Vagina (tissue), 2 donors: ENCODE measurements at places on chromosomes 4 and X.

GRCh38 chrX:23185951-23186350 is 148.7 kb upstream of the PTCHD1 start:
- no peak for DNase-seq

DNA sequence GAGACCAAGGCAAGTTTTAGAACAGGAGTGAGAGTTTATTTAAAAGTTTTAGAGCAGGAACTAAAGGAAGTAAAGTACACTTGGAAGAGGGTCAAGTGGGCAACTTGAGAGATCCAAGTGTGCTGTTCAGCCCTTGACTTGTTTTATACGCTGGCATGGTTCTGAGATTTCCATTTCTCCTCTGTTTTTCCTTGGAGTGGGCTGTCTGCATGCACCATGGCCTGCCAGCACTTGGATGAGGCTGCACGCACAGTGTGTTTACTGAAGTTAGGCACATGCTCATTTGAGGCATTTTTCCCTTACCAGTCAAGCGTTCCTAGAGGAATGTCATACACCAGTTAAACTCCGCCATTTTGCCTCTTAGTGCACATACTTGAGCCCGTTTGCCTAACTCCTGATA is 8.7 kb upstream of the ZNF674 start:
- DNase-seq, result no peak

- DNase-seq, result no peak
These were observed 11.8 kb downstream of the ANOS1 start for GRCh38 chrX:8720136-8720535.

GRCh38 chr4:47729131-47729680 is 108.7 kb downstream of the CORIN start:
- DNase-seq, result no peak

GRCh38 chr4:185662030-185662778 is 126.9 kb upstream of the PDLIM3 start:
- DNase-seq, result no peak

GRCh38 chr4:48832571-48832970 is 1.7 kb downstream of the OCIAD1 start:
- DNase-seq, result no peak

GRCh38 chr4:102447413-102447812 is 53.7 kb upstream of the NFKB1 start:
- DNase-seq, result no peak

- no peak for DNase-seq
These were observed 433.7 kb downstream of the GPM6A start for GRCh38 chr4:175378372-175378771.

DNA sequence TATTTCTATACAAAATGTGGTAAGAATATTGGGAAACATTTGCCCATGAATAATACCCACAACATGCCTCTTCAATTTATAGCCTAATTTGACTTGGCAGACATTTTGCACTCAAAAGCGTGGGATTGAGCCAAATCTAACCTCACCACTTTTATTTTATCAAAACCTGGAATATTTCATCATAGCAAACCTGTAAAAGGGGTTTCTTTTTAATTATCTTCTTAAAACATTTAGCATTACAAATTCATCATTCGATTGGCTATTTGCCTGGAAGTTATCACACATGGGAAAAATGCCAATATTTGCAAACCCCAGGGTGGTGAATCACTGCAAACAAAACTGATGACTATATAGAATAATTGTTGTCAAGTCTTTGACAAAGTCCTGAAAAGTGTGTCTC is 56.2 kb downstream of the VCX3B start:
- DNase-seq, result no peak

DNA sequence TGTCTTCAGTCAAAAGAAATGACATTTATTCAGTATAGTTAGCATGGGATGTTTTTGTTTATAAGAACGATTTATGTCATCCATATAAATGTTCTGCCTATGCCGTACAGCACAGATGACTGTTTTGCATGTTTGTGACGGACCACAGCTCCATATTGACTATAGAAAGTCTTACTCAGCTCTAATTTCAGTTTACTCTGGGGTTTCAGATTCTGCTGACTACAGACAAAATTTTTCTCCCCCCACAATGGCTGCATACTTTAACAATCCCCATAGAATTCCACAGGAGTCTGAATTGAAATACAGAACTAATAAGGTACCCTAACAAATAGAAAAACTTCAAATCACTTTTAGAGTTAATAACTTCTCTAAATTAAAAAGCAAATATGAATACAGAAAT is 191.0 kb downstream of the SCFD2 start:
- DNase-seq, result no peak

- no peak for DNase-seq
These were observed 43.2 kb downstream of the PCDH7 start for GRCh38 chr4:30763321-30763727.

- no peak for DNase-seq
These were observed 109.7 kb downstream of the AFAP1 start for GRCh38 chr4:7829652-7830580.

GRCh38 chr4:168870004-168870403 is 140.1 kb downstream of the CBR4 start:
- no peak for DNase-seq

DNA sequence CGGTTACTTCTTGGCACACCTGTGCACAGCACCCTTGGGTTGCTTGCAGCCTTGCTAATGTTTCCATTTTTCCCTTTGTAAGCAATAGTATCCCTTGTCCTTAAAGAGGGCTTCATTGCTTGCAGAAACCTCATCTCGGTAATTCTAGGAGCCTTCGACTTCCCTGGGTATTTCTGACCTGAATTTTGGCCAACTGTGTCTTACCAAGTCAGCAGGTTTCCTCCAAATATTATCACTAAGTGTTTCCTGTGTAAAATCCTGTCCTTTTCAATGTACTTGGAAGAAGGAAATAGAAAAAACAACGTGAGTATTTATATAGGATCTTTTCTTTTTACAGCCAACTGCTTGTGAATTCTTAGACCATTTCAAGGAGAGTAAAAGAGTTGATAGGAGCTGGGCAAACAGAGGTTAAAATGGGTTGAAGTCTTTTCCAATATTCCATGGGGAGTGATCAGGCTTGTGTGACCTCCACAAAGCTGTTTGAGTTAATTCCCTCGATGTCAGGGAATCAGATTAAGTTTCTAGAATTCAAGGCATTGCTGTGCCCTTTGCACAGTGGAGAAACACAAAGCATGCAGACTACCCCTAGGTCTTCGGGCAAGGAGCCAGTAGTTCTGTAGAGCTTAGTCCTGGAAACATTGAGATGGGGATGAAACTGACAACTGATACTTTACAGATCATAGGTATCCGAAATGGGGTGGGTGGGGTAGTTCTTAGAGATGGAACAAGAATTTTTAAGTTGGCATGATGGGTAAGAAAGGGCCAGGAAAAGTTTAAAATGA is 209.9 kb downstream of the CPE start:
- no peak for DNase-seq

DNA sequence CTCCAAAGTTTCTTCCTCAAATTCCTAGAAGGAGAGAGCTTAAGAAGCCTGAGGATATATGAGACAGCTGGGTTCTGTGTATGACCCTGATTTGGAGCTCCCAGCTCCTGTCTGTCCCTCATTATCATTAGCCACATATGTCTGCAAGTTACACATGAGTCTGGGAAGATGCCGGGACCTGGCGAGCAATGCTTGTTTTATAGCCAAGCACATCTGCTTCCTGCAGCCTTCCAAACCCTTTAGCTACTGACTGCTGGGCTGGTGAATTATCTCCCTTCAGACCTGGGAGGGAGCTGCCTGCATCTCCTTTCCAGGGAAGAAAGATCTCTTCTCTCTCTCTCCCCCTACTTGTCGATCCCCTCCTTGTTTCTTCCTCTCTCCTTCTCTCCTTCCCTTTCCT is 556.7 kb upstream of the BOD1L1 start:
- no peak for DNase-seq

DNA sequence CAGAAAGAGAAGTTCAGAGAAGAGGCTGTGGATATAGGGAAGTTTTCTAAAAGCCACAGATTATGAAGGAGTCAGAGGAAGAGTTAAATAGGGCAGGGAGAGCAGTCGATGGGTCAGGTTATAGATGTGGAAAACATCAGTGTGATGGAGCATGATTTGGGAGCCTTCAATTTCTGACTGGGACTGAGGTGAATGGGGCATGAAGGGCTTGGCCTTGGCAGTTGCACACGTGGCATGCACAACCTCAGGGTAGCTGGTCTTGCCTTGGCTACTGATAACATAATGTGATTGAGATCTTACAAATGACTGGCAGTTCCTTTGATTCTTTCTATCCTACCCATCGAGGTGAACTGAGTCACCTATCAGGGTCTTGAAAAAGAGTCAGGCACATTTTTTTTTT is 59.7 kb downstream of the AFM start:
- no peak for DNase-seq

GRCh38 chr4:112185334-112185733 is 40.1 kb downstream of the FAM241A start:
- no peak for DNase-seq

DNA sequence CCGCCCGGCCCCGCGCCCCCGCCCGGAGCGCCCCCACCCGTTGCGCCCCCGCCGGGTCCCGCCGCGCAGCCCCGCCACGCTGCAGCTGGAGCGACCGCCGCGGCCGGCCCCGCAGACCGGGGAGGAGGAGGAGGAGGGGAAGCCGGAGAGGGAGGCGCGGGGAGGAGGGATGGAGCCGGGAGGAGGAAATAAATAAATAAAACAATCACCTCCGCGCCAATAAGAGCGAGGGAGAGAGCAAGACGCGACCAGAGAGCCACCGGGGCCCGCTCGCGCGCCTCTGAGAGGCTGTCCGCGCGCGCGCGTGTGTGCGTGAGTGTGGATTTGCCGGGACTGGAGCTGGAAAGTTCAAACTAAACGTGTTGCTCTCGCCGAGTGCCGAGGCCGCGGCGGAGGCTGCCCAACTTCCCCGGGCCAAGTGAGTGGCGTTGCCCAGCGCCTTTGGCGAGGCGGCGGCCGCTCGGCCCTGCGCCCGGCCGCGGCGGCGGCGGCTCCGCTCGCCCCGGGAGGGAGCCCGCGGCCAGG is 2184.4 kb upstream of the TENM3 start:
- no peak for DNase-seq
